ENCODE measurements at places on chromosomes 16 and 17.

DNA sequence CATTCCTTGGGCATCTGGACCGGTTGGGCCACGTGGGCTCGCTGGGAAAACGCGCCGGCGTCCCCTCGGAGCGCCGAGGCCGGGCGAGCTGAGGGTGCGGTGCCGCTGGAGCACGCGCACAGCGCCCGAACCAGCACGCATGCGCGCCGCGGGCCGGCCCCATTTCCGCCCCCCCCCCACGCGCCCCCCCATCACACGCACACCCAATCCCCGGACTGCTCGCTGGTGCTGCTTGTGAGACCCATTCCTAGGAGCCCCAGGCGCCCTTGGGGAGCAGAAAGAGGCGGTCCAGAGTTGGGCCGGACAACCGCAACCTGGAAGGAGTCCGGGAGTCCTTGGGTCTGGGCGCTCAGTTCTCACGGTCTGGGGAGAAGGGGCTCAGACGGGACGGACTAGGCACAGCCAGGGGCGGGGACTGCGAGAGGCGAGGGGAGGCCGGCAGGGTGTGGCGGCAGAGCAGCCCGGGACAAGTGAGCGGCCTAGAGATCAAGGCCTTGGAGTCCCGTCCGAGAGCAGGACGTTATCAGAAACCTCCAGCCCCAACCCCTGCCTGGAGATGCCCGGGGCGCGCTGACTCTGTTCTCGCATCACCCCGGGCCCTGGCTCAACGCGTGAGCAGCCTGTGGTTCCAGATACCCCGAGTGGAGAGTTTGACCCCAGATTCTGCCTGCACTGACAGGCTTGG is 6.0 kb upstream of the CBX8 start:
- DNase-seq: no peak

- DNase-seq: peak; percentile 60
Observed at GRCh38 chr16:30902029-30902972, 5.9 kb downstream of the CTF1 start.

DNA sequence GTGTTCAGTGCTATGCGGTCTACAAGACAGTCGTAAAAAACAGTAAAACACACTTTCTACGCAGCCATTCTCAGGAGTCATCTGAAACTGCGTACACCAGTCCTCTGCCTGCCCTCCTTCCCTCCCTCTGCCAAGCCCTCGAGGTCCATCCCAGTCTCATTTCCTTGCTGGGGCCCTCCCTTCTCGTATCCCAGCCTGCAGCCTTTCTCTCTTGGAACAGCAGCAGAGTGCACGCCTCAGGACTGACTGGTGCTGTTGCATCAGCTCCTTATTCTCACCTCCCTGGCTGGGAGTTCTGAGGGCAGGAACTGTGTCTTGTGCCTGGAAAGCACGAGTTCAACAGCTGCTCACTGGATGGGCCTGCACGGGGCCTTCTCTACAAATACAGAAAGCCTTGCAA is 12.5 kb downstream of the FAHD1 start:
- DNase-seq: no peak

GRCh38 chr16:11618107-11618717 is 31.5 kb upstream of the LITAF start:
- no peak for DNase-seq

DNA sequence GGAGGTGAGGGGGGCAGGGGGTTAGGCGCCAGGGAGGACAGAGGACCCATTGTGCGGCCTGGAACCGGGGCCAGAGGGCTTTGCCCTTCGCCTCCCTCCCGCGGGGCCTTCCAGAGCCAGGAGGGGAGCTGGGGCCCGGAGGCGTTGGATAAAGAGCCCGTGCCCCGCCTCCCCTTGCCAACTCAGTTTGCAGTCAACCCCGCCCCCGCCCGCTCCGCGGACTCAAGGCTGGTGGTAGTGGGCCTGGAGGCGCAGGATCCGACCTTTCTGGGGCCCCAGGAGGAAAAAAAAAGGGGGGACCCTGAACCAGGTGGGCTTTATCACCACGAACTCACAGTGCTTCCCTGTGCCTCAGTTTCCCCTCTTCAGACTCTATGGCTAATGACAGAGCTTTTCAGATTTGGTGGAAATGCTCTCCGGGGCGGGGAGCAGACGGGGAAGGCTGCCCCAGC is 2.0 kb upstream of the SPHK1 start:
- DNase-seq: no peak

- DNase-seq: peak; percentile 45
Observed at GRCh38 chr17:14428648-14429029, 127.8 kb downstream of the HS3ST3B1 start.

DNA sequence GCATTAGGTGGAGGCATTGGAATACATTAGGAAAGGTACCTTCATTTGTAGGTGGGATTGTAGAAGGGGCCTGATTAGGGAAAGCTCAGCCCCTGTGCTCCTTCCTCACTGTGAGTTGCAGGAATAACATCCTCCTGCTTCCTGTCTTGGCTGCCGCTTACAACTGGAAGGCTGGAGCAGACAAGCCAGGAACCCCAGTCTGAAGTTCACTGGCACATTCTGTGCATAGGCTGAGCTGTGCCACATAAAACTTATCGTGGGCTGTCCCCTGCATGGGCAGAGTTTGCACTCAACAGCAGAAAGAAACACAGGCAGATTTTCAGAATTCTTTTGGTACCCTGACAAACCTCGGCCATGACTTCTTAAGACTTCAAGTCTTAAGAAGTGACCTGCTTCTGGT is 200.1 kb downstream of the SALL1 start:
- DNase-seq: no peak

DNA sequence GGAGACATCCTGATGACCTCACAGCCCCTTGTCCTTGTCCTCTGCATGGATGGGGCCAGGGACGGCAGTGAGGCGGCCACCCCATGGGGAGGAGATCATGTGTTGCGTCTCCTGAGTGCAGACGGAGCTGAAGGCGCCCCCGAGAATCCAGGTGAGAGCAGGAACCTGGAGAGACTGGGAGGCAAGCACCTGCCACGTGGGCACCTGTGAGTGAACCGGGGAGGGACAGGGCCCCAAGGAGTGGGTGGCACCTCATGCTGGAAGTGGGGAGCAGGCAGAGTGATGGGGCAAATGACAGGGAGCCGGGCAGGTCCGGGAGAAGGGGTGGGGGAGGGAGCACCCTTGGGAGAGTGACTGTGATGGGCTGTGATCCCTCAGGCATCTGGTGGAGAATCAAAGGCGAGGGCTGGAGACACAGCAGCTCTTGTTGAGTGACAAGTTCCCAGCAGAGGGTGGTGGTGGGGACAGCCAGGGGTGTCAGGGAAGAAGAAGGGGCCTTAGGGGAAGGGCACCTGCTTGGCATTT is 174.3 kb upstream of the CHMP6 start:
- no peak for DNase-seq

DNA sequence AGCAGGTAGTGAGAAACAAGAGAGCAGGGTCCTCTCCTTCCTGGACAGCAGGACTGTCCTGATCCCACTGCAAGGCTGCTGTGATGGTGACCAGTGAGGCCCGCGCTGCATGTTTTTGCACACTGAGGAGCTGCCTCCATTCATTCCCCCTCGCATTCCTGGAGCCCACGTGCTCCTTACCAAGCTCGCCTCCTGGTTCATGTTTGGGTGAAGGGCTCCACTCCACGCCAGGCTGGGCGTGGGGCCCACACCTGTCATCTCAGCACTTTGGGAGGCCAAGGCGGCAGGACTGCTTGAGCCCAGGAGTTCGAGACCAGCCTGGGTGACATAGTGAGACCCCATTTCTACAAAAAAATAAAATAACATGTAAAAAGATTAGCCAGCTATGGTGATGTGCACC is 15.4 kb upstream of the FASN start:
- DNase-seq: no peak

DNA sequence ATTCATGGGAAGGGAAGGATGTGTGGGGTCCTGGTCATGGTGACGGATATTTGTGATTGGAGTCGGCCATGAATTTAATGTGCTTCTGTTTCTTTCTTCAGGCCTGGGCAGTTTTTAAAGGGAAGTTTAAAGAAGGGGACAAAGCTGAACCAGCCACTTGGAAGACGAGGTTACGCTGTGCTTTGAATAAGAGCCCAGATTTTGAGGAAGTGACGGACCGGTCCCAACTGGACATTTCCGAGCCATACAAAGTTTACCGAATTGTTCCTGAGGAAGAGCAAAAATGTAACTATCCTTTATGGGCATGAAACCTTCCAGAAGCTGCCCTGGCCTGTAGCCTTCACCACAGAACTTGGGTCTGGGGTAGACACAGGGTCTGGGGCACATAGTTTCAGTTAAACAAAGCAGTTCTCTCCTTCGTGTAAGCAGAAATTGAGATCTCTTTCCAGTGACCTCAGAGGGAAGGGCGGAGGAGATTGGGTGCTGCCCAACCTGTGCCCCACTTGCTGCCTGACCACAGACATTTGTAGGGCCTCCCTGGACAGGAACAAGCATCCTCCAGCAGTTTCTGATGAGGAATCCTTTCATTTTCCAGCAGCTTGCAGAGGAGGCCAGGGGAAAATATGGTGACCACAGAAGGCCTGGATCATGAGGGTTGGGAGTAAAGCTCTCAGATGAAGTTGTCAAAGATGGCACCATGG is 10.1 kb downstream of the IRF8 start:
- no peak for DNase-seq

DNA sequence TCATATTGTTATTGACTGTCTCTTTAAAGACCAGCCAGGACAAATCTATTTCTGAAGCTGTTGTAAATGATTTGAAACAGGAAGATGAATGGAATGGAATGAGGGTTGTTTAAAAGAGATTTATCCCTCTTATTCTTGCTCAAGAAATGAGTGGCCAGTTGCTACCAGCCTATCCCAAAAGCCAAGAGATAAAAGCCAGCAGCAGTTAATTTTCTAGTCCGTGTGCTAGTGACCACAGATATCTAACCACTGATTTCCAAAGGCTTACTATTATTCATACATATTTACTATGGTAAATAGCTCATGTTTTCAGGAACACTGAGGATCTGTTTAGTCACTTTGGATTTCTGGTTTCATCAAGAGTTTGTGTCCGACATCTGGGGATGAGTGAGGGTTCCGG is 105.7 kb downstream of the CDH13 start:
- DNase-seq: no peak

DNA sequence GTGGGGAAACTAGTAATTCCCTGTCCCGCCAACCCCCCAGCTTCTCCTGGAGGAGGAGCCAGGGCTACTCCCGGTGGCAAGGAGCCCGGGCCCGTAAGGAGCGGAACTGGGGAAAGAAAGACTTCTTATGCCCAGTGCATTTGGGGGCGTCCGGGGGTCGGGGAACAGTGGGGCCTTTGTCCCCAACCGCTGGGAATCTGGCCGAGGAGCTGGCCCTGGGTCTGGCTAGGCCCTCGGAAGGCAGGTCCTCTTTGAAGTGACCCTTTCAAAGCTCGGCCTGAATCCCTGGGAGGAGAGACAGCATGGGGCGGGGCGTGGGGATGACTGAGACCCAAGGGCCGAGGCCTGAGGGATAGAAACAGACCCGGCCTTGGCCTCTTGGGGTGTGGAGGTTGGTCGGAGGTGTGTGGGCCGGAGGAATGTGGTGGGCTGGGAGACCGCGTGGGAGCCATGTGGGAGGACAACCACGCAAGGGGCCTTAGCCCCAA is 6.0 kb downstream of the ARHGAP23 start:
- no peak for DNase-seq

- DNase-seq: no peak
Observed at GRCh38 chr17:36641877-36642845, 40.8 kb downstream of the MRM1 start.

GRCh38 chr17:75442168-75443103 is 14.0 kb upstream of the TMEM94 start:
- DNase-seq: no peak

DNA sequence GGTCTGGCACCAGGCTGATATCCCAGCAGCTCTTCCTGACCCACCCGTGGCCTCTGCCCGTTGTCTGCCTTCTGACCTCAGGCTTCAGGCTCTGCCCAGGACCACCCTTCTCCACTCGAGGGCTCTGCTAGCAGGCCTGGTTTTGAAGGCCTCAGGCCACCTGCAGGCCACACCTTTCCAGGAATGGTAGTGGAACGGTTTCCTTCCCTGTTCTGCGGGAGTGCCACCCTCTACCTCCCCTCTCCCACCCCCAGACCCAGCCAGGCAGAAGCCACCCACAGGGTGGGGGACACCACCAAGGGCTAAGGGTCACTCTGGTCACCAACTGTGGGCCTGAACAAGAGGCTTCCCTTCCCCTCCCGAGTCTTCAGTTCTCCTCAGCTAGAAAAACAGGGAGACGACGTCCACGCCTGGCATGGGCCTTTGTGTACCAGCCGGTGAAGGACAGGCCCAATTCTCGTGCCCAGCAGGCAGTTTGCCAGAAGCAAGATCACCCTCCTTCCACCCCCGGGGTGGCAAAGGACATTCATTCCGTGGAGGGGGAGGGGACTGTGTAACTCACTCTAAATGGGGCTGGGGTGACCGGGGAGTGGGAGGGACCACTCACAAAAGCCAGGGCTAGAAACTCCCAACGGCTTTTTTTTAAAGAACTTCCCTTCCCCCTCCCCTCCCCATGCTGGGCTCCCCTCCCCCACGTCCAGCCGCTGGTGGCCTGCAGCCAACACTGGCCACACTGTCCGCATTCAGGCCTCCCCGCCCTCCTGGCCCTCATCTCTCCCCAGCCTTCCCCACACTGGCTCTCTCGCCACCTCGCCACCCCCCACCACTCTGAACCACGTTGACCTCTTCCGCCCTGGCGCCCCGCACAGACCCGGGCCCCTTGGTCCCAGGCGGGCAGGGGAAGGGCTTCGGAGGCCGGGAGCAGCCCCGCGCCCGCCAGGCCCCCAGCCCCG is 7.7 kb downstream of the CBX4 start:
- no peak for DNase-seq

- DNase-seq: no peak
Observed at GRCh38 chr16:85839681-85840240, 40.3 kb downstream of the COX4I1 start.

DNA sequence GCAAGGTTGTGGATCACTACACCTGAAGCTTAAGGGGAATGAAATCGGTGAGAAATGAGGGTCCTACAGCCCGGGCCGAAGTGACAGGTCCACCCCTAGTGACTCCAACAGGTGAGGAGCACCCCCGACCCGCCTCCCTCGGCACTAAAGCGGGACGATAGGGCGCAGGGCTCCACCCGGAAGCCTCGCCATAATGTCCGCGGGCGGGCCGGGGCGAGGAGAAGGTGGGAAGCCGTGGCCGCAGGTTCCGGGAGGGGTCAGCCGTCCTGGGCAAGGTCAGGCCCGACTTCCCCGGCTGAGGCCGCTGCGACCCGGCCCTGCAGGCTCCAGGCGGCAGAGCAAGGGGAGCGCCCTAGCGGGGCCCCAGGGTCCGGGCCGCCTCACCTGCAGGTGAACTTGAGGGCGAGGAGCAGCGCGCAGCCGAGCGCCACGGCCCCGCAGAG is 543 bp downstream of the TXNDC11 start:
- DNase-seq: peak; percentile 48

DNA sequence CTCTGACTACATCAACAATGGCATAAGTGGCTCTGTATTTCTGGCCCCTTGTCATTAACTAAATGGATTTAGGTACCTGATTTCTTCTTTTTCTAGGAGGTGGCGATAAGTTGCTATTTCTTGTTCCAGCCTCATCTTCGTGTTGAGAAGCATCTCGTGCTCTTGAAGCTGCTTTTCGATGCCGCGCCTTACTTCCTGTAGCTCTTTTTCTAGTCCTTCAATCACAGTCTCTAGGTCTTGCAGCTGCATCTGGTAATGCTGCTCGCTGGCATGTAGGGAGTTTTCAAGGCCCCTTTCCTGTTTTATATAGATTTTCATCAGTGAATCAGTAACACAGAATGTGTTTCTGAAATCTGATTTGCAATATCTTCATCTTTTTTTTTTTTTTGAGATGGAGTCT is 5.1 kb downstream of the KRT222 start:
- no peak for DNase-seq

- DNase-seq: no peak
Observed at GRCh38 chr17:49692751-49693150, 14.9 kb upstream of the SPOP start.

- DNase-seq: no peak
Observed at GRCh38 chr16:10763456-10763855, 19.8 kb downstream of the NUBP1 start.
